Adrenal gland (tissue), 19 donors: ENCODE measurements at places on chromosomes 16 and 17. TPM values are rescaled to one million over a fixed set of nuclear protein-coding genes. Genes with fewer than 3 reads are reported as not detected.
A peak's percentile ranks its signal among the peaks of the same experiment; 100 is the strongest.

DNA sequence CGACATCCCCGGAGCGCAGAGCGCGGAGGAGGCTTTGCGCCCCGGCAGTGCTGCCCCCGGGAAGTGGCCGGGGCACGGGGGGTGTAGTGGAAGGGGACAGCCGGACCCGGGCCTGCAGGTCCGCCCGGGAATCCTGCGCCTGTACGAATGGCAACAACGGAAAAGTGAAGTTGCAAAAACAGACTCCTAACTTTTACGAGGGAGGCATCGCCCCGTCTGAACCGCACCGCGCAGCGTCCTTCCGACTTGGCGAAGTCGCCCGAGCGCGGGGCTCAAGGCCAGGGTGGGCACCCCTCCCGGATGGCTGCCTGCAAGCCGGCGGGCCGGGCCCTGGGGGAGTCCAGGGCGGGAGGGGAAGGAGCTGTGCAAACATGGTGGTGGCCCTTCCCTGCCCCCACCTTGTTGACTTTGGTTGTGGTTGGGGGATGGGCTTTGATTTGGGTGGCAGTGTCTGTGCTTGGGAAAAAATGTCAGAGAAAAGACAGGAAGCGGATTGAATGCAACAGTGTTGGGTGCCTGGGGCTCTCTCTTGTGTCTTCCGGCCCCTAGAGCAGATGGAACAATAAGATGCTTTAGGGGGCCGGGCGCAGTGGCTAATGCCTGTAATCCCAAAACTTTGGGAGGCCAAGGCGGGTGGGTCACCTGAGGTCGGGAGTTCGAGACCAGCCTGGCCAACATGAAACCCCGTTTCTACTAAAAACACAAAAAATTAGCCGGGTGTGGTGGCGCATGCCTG is 675 bp downstream of the RNF213 start:
- peak overlapping the region; percentile 99 for H3K27ac ChIP-seq
- no peaks in the 10 kb centered on the region for H3K27me3 ChIP-seq
- DNase-seq: peak; percentile 69
- peaks cover 42% of the 10 kb centered on the region for H3K4me1 ChIP-seq
- peak overlapping the region; percentile 97 for H3K4me3 ChIP-seq
- no peaks in the 10 kb centered on the region for H3K36me3 ChIP-seq

GRCh38 chr16:57316390-57317017 is 32.0 kb upstream of the PLLP start:
- H3K36me3 ChIP-seq: no peaks in the 10 kb centered on the region
- H3K4me1 ChIP-seq: no peaks in the 10 kb centered on the region
- no peaks in the 10 kb centered on the region for H3K27me3 ChIP-seq
- H3K4me3 ChIP-seq: no peak overlapping the region

- no peaks in the 10 kb centered on the region for H3K36me3 ChIP-seq
- no peak overlapping the region for H3K27ac ChIP-seq
- no peak for DNase-seq
Observed at GRCh38 chr17:57589151-57590034, 155.7 kb downstream of the CCDC182 start.

GRCh38 chr16:89686520-89687091 is at the start of gene CDK10:
Gene CDK10, plus strand, starts transcription at chr16:89686689. Its CDS starts 22 bp downstream, at chr16:89686711.
- DNase-seq: peak; percentile 89
- peak within 1 kb of the TSS; percentile 76 for H3K27ac ChIP-seq
- H3K4me3 ChIP-seq: peak within 1 kb of the TSS; percentile 78
- peaks cover 10% of the 10 kb centered on the region for H3K4me1 ChIP-seq

DNA sequence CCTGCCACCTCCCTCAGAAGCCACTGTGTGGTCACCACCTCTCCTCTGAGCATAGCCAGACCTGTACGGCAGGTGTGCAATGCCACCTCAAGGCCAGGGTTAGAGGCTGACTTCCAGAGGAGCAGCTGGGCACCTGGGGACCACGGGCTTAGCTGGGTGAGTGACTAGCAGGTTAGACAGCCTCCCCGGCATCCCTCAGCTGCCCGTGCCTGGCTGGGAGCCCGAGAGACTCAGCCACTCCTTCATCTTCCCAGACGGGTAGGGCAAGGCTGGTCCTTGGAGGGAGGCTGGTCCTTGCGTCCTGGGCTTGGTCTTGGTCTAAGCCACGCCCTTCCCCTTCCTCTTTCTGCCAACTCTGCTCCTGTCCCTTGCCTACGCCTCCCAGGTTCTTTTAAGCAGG is 7.8 kb downstream of the CRHR1 start:
- H3K4me1 ChIP-seq: no peaks in the 10 kb centered on the region
- peaks cover 25% of the 10 kb centered on the region for H3K27me3 ChIP-seq
- H3K36me3 ChIP-seq: no peaks in the 10 kb centered on the region
- no peak overlapping the region for H3K4me3 ChIP-seq

GRCh38 chr17:4165301-4166010 is 22.5 kb downstream of the CYB5D2 start:
- no peaks in the 10 kb centered on the region for H3K27me3 ChIP-seq
- no peak for DNase-seq
- peaks cover 51% of the 10 kb centered on the region for H3K36me3 ChIP-seq
- H3K27ac ChIP-seq: no peak overlapping the region

DNA sequence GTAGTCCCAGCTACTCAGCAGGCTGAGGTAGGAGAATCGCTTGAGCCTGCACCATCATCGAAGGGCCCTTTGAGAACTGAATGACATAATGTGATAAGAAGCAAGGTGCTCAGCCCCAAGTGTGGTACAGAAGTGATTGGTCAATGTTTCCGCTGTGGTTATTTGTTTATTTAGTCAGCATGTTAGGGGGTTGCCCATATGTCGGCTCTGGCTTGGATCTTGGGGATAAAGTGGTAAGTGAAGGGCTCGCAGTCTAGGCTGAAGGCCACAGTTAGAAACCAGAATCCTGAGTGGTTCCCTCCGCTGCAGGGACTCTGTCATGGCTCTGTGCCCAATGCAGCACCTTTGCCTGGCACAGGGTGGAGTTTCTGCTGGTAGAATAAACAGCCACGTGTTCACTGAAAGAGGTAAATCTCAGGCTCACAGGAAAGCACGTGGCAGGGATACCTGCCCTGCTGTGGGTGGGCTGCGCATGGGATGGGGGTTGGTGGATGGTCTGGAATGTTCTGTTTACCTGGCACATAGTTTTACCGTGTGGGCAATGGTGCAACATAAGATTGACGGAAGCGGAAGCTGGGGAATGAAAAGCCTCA is 35.4 kb downstream of the SYT17 start:
- H3K4me1 ChIP-seq: no peaks in the 10 kb centered on the region
- H3K36me3 ChIP-seq: no peaks in the 10 kb centered on the region
- no peak for DNase-seq
- H3K27me3 ChIP-seq: no peaks in the 10 kb centered on the region
- H3K27ac ChIP-seq: no peak overlapping the region

DNA sequence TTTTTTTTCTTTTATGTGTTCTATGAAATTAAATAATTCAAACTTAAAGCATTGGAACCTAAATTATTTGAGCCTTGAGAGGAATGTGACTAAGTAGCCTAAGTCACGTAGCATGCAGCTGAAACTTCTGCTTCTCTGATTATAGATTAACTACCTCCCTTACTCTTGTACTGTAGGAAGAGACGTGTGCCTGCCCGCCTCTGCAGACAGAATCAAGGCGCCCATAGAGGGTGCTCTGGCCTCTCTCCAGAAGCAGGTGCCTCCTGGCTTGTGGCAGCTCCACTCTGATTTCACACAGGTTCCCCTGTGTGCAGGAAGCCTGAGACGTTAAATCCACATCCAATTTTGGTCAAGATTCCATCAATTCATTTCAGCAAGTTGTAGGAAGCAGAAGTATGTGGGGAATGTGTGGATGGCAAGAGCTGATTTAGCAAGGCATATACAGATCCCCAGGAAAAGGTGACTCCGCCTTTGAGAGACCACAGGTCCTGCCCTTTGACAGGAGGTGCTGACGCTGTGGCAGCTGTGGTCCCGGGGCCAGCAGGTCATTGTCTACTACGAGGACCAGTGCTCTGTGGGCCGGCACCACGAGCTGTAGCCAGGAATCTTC is 1418.8 kb downstream of the CDH11 start:
- no peak overlapping the region for H3K4me3 ChIP-seq
- DNase-seq: no peak

DNA sequence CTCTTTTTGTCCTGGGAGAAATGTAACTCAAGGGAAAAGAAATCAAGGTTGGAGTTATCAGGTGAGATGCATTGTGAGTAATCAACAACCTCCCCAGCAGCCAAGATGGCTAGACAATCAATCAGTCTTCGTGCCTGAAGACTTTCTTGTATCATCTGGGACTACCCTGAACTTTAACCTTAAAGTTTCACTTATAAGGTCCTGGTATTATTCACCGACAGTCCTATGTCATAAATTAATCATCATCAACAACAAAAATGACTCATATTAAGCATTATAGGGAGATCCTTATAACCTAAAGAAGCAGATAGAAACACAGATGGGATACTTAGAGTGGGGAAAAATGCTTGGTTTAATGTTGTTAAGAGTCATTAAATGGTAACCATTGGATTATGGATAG is 7.7 kb upstream of the TEKT3 start:
- H3K36me3 ChIP-seq: no peaks in the 10 kb centered on the region
- H3K27me3 ChIP-seq: peaks cover 4% of the 10 kb centered on the region
- H3K4me1 ChIP-seq: no peaks in the 10 kb centered on the region
- H3K4me3 ChIP-seq: no peak overlapping the region

DNA sequence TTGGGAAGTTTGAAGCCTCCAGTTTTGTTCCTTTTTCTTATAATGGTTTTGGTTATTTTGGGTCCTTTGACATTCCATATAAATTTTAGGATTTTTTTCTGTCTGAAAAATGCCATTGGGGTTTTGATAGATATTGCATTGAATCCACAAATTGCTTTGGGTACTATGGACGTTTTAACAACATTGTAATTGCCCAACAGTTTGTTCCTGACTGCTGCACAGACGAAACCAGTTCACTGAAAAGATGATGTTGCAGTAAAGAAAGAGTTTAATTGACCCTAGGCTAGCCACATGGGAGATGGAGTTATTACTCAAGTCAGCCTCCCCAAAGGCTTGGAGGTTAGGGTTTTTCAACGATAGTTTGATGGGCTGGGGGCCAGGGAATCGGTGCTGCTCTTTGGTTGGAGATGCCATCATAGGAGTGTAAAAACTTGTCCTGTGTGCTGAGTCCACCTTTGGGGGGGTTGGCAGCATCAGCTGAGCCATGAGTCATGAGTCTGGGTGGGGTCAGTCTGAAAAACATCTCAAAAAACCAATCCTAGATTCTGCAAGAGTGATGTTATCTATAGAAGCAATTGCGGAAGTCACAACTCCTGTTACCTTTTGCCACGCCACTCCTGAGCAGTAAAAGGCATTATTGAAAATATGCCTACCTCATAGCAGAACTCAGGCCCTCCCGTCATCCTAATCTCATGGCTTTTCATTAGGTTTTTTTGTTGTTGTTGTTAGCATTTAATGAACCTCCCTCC is 2.7 kb upstream of the PRSS41 start:
- H3K4me1 ChIP-seq: peaks cover 6% of the 10 kb centered on the region
- no peaks in the 10 kb centered on the region for H3K36me3 ChIP-seq
- H3K27ac ChIP-seq: no peak overlapping the region
- no peak overlapping the region for H3K4me3 ChIP-seq

DNA sequence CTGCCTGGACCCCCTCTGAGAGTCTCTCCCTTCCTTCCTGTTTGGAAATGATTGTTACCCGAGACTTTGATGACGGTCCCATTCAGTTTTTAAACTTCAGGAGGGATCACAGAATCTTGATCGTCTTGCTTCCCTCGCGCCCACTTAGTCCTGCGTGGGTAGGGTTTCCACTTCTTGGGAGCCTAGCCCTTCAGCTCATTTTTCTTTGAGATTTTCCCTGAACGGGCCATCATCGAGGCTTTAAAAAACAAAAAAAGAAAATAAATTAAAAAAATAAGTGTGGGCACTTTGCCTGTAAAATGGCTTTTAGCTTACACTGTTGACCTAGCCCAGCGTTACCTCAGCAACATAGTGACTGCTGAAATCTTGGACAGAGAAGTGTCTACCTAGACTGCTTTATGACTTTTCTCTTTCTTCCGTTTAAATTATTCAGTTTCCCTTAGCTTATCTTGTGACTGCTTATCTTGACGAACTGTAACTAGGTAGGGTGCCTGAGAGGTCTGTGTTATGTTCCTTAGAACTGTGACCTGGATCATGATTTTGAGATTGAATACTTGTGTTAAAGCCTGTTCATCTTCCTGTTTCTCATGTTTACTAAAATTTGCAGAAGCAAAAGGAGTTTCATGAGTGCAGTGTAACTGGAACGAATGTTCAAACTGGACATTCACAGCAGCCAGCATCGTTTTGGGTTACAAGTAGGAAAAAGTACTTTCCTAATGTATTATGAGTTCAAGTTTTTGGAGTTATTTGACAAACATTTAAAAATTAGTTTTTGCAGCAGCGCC is 874 bp downstream of the WWP2 start:
- peaks cover 6% of the 10 kb centered on the region for H3K4me1 ChIP-seq
- H3K4me3 ChIP-seq: peak overlapping the region; percentile 49
- peak overlapping the region; percentile 90 for H3K27ac ChIP-seq
- no peaks in the 10 kb centered on the region for H3K36me3 ChIP-seq

DNA sequence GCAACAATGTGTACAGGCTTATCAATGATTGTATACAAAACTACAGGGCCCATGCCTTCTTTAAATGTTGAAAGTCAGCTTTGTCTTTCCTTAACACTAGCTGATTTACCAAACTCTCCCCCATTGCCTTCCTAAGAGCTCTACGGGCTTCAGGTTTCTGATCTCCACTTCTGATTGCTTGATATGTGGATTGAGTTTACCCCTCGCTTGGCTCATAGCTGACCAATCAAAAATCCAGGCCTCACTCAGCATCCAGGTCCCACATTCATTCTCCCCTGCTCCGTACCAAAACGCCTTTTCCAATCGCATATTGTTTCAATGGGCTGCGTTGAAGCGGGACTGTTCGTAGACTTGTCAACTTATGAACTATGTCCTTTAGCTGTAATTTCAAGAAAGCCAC is 195.1 kb upstream of the TOX3 start:
- H3K36me3 ChIP-seq: no peaks in the 10 kb centered on the region
- H3K27me3 ChIP-seq: no peaks in the 10 kb centered on the region
- no peak for DNase-seq
- no peak overlapping the region for H3K27ac ChIP-seq
- no peaks in the 10 kb centered on the region for H3K4me1 ChIP-seq

- DNase-seq: no peak
- no peak overlapping the region for H3K4me3 ChIP-seq
- no peak overlapping the region for H3K27ac ChIP-seq
- H3K36me3 ChIP-seq: no peaks in the 10 kb centered on the region
- no peaks in the 10 kb centered on the region for H3K27me3 ChIP-seq
Observed at GRCh38 chr17:83002118-83002805, 77.1 kb upstream of the METRNL start.

NPW gene
- not detected for total RNA-seq

CHST4 gene
- total RNA-seq: 1.9 TPM

CDH8 gene
- total RNA-seq: not detected

AANAT gene
- total RNA-seq: not detected

SLC16A13 gene
- 2.3 TPM for total RNA-seq

SCO1 gene
- total RNA-seq: 41.8 TPM
